ENCODE measurements at places on chromosomes 5 and 9.

GRCh38 chr9:133731876-133732638 lies 6.1 kb downstream of the SARDH start:
- no peak for DNase-seq

DNA sequence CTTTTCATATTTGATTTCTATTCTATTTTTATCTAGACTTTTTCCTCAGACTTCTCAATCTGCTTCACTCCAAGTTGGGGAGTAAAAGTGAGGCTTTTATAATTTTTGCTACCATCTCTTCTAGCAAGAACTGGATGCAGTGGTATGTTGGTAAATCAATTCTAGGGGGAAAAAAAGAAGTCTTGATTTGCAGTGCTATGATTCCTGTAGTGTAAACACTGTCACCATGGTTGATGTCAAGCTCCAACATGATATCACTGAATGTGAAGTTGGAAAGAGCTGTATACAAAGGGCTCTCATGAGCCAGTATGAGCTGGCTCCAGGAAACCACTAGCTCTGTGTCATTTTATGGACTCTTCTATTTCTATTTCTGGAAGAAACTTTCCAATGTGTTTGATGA lies 439.2 kb downstream of the NTRK2 start:
- DNase-seq: no peak

GRCh38 chr9:3876553-3876952 lies 350.8 kb upstream of the RFX3 start:
- no peak for DNase-seq

GRCh38 chr5:112097768-112098167 lies 321.3 kb downstream of the EPB41L4A start:
- no peak for DNase-seq

GRCh38 chr5:16841416-16841815 lies 94.7 kb downstream of the MYO10 start:
- no peak for DNase-seq

GRCh38 chr5:76714751-76715485 lies 1.0 kb upstream of the F2R start:
- no peak for DNase-seq

DNA sequence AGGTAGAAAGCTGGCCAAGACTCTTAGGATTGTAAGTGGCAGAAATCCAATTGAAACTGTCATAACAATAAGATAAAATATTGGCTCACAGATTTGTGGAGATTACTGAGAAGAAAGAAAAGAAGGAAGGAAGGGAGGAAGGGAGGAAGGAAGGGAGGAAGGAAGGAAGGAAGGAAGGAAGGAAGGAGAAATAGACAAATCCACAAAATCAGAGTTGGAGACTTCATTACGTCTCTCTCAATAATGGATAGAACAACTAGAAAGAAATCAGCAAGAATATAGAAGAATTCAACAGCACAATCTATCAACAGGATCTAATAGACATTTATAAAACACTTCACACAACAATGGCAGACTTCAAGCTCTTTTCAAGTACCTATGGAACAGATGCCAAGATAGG lies 17.9 kb upstream of the PAM start:
- DNase-seq: no peak

DNA sequence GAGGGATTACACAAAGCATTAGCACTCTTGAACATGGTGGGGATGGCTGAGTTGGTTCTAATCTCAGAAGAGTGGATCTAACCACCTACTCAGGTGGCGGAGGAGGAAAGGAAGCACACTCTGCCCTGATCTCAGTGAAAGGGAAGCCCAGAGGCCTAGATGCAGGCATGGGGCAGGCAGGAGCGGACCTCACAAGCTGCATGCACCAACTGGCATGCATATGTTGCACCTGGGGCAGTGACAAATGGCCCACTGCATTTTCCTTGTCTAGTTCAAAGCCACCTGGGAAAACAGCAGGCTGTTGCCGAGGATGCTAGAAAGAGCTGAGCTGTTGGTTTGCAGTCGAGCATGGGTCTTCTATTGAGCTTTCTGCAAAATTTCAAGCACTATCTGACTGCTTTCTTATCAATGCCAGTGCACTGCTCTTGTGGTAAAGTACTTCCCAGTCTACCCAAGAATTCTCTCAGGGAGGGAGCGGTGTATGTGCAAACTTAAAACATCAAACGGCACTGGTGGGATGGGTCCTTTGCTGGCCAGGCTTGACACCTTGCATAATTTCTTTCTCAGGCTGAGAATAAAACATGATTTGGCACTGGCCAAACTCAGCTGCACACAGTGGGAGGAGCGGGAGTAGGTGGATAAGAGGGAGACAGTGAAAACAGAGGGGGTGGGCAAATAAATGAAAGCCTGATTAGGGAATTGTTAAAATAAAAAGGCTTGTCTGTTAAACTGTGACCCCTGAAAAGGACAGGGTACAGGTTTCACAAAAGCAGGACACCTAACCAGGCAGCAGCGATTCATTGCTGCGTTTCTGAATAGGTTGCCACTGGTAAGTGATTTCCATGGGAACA lies 108.9 kb downstream of the MARCHF3 start:
- DNase-seq: no peak

DNA sequence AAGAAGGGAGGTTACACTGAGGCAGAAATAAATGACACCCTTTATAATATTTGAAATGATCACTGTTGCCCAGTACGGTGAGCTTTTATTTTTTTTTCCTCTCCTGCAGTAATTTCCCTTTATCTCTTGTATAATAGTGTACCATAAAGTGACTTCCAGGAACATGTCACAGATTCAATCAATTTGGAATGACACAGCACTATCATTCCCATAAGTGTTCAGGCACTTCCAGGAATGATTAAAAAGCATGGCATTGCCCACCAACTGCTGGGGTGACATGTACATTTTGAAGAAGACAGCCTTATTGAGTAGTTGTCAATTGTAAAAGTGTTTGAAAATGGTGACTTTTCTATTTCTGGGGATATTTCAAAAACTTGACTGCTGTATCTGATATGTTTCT lies 1700.9 kb upstream of the NUDT12 start:
- DNase-seq: no peak

GRCh38 chr5:137218471-137218870 lies 280.7 kb downstream of the SPOCK1 start:
- DNase-seq: peak; percentile 77

All from globus pallidus (tissue), 1 donor.